ENCODE measurements at places on chromosomes 3 and 15.

- DNase-seq: no peak
Measured at GRCh38 chr3:34106879-34107278, 308.4 kb downstream of the PDCD6IP start.

- no peak for DNase-seq
Measured at GRCh38 chr3:116579840-116580239, 129.7 kb upstream of the TUSC7 start.

- DNase-seq: no peak
Measured at GRCh38 chr3:71641674-71642073, 58.1 kb upstream of the FOXP1 start.

DNA sequence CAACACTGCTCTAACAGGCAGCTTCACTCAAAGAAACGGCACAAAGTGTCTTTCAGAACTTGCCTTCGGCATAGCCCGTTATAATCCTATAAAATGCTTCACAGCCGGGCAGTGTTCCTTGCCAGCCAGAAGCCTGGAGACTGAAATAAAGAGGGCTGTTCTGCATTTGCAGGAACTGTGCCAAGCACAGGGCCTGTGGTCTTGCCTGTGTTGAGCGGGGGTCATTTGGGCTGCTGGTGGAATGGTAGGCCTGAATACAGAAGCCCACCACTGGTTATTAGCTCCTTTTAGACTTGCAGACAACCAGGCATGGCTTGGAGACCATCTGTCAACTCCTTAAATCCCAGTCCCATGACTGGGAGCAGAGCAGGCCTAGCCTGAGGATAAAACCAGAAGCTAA lies 4.7 kb upstream of the ARHGEF3 start:
- DNase-seq: no peak

DNA sequence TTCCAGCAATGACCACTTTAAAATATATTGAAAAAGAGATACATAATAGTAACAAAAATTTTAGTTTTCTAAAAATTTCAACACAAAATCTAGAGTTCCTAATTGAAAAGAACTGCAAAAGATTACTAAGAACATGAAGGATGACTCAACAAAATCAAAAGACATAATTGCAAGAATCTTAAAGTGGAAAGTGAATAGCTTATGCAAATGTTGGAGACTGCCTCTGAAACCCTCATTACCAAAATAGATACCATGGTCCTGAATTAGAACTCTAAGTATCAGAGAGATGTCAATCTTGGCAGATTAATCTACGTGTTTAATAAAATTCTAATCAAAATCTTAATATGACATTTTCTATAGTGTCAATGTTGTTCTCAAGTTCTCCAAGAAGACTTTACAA lies 60.7 kb upstream of the SGO1 start:
- no peak for DNase-seq

DNA sequence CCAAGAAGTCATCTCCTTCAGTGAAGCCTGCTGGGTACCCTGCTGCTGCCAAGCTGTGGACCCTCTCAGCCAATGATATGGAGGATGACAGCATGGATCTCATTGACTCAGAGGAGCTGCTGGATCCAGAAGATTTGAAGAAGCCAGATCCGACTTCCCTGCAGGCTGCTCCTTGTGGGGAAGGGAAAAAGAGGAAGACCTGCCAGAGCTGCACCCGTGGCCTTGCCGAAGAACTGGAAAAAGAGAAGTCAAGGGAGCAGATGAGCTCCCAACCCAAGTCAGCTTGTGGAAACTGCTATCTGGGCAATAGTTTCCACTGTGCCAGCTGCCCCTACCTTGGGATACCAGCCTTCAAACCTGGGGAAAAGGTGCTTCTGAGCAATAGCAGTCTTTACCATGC lies 13.7 kb upstream of the ANP32A start:
- DNase-seq: no peak

DNA sequence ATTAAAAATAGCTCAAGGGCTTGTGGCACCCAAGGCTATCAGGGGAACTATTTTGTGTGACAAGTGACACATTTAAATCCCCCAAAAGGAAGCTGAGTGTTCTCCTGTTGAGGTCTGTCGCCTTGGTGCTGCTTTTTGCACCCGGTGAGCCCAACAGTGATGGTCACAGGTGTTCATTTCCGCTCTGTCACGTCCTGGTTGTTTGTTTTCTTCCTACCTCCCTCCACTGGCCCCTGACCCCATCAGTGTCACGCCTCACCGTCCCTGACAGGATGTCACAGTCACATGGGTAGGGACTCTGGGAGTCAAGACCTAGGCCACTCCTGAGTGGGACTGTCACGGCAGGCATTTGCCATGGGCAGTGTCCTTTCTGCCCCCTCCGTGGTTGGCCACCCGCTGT lies 11.2 kb downstream of the SLCO3A1 start:
- no peak for DNase-seq

DNA sequence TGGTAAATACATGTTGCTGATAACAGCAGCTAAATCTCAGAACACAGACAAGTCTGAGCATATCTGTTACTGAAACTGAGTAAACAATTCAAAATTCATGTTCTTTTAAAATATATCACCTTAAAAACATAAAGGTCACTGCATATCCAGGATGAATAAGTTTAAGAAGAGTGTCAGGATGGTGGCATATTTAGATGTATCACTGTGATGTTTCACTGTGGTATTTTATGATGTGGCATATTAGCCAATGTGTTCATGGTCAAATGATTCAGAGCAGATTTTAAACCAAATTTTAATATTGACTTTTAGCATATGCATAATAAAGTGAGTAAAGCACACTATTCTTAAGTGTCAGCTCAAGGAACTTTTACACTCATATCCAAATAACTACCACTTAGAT lies 346.4 kb upstream of the DPPA4 start:
- no peak for DNase-seq

- DNase-seq: no peak
Measured at GRCh38 chr3:81545572-81545971, 215.9 kb downstream of the GBE1 start.

- no peak for DNase-seq
Measured at GRCh38 chr3:132268956-132269355, 48.3 kb upstream of the ACP3 start.

DNA sequence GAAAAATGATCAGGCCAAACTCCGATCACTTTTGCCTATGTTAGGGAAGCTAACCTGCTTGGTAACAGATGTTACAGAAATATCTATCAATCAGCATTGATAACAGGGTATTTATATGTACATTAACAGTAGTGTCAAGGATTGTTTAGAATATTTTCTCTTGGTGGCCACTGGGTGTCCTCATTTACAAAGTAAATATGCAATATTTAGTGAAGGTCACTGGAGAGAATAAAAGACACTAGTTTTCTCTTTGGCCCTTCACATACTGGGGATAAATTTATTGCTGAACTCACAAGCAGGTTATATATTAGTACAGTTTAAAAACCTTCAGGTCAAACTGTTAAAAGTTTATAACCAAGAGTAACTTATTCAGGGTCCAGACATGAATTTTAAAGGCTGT lies 69.0 kb downstream of the TIGIT start:
- DNase-seq: no peak

- no peak for DNase-seq
Measured at GRCh38 chr15:53470743-53471142, 288.7 kb downstream of the WDR72 start.

GRCh38 chr3:126557761-126558160 lies 971 bp downstream of the C3orf22 start:
- DNase-seq: no peak

- no peak for DNase-seq
Measured at GRCh38 chr3:143330296-143330868, 210.8 kb downstream of the CHST2 start.

- DNase-seq: no peak
Measured at GRCh38 chr3:42369304-42369703, 41.1 kb downstream of the LYZL4 start.

DNA sequence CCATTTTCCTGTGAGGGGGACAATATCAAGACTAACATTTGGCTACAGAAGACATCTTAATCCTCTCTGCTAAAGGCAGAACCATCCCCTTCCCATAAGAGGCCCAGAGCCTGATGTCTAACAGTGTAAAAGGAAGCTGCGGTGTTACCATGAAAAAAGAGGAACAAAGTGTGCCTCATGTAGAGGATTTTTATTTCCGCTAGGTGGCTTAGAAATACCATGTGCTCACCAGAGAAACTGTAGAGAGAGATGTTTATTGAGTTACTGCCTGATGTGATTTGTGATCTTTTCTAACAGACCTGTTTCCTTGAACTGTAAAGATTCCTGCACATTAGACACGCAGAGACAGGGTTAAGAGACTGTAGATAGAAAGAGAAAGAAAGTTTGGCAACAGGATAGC lies 22.0 kb downstream of the OR5H15 start:
- no peak for DNase-seq

GRCh38 chr15:66936109-66936860 lies 129.1 kb upstream of the SMAD3 start:
- no peak for DNase-seq

- no peak for DNase-seq
Measured at GRCh38 chr3:43958005-43958770, 267.4 kb downstream of the ABHD5 start.

- no peak for DNase-seq
Measured at GRCh38 chr3:123262868-123263267, 61.1 kb downstream of the SEC22A start.

GRCh38 chr15:50321680-50322210 lies 33.3 kb downstream of the GABPB1 start:
- no peak for DNase-seq

DNA sequence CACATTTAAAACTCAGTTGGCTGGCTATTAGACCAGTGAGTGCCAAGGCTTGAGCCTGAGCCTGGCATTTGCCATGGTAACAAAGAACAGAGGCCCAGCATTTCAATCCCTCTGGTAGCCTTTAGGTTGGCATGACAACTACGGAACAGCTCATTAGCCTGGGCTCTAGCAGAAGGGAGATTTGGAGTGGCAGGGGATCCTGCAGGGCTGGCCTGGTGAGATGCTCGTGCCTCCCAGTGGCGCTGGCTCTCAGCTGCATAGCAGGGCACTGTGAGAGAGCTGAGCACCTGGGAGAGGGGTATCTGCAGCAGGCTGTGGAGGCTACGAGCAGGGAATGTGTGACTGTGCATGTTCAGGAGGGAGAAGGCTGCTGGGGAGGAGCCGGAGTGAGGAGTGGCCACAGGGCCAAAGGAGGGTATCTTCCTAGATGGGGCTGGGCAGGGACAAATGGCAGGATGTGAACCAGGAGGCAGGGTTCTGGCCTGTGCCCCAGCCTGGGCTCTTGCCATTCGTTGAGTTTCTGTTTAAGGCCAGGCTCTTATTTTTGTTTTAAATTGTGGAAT lies 5.6 kb upstream of the ABTB1 start:
- DNase-seq: no peak
